Endodermal cell (in vitro differentiated cells): ENCODE measurements at places on chromosomes 5 and 9. TPM values are rescaled to one million over a fixed set of nuclear protein-coding genes. Genes with fewer than 3 reads are reported as not detected.

Gene WWC1
- 17.7 and 18.4 TPM in 2 replicates for total RNA-seq

Gene CBY3
- total RNA-seq = not detected in 3 replicates

Gene HDHD3
- 24.3 and 25.1 TPM in 2 replicates for total RNA-seq

Gene SLC46A2
- total RNA-seq = not detected in 2 replicates

Gene PSD2
- total RNA-seq = 0.43 and 0.55 TPM in 2 replicates

Gene MARCHF3
- total RNA-seq = 9.9 and 11.3 TPM in 2 replicates

Gene EPB41L4B
- 6.4 and 6.9 TPM in 2 replicates for total RNA-seq

Gene FAT2
- total RNA-seq = not detected in 3 replicates

GRCh38 chr5:39194466-39195136 is 24.8 kb downstream of the FYB1 start:
- H3K27ac ChIP-seq = no peak overlapping the region
- no peaks in the 10 kb centered on the region for H3K4me1 ChIP-seq
- H3K4me3 ChIP-seq = no peak overlapping the region
- H3K36me3 ChIP-seq = no peaks in the 10 kb centered on the region
- DNase-seq = no peak
- no peaks in the 10 kb centered on the region for H3K27me3 ChIP-seq

DNA sequence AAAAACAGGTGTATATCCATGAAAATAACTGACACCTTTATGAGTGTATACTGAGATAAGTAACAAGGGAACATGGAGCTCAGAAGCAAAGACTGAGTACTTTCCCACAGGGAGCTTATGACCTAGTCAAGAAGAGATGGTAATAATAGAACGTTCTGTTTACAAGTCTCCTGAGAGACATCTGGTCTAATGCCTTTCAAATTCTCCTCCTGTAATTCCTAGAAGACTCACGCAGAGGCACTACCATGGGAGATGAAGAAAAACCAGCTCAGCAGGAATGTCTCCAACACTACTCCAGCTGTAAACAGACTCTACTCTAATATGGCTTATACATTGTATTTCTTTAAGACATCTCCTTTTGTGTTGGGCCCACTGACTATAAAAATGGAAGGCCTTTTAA is 503.6 kb upstream of the TUSC1 start:
- no peaks in the 10 kb centered on the region for H3K36me3 ChIP-seq
- H3K4me1 ChIP-seq = no peaks in the 10 kb centered on the region
- no peaks in the 10 kb centered on the region for H3K27me3 ChIP-seq
- DNase-seq = no peak
- no peak overlapping the region for H3K27ac ChIP-seq
- H3K4me3 ChIP-seq = no peak overlapping the region

GRCh38 chr5:6142353-6142752 is 236.0 kb downstream of the MED10 start:
- H3K36me3 ChIP-seq = no peaks in the 10 kb centered on the region
- DNase-seq = no peak
- no peaks in the 10 kb centered on the region for H3K4me1 ChIP-seq
- H3K4me3 ChIP-seq = no peak overlapping the region

- H3K36me3 ChIP-seq = peaks cover 4% of the 10 kb centered on the region
- no peak overlapping the region for H3K4me3 ChIP-seq
- no peaks in the 10 kb centered on the region for H3K27me3 ChIP-seq
- peak; percentile 89 for DNase-seq
- no peaks in the 10 kb centered on the region for H3K4me1 ChIP-seq
- no peak overlapping the region for H3K27ac ChIP-seq
Measured at GRCh38 chr5:142915813-142916424, 145.7 kb downstream of the ARHGAP26 start.

DNA sequence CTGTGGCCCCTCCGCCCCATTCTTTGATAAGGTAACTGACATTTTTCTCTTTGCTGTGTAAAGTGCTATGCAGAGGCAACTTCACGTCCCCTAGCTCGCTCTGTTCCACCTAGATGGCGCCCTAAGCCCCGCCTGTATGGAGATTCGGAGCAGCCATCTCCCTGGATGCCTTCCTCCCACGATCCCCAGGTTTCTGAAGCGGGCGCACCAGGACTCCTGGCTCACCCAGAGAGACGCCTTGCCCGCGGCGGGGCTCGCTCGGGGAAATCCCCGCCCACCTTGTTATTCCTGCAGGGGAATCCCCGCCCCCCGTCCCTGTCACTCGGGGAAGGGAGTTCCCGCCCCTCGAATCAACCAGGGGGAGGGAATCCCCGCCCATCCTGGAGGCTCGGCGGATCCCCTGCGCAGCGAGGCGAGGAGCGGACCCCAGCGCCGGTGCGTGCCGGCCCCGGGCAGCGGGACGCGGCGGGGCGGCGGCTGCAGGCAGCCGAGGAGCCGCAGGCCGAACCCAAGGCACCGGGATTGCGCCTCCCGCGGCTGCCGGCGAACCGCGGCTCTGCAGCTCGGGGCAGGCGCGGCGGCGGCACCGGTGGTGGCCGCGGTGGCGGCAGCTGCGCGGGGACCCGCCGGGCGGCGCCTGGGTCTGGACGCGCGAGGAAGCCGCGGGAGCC is at the start of gene PDZD2:
Gene PDZD2 (plus strand): TSS at position 384 of the 671 bp plus-strand sequence.
- H3K36me3 ChIP-seq = no peaks in the 10 kb centered on the region
- peaks cover 6% of the 10 kb centered on the region for H3K4me1 ChIP-seq
- H3K4me3 ChIP-seq = peak within 1 kb of the TSS; percentile 85
- H3K27me3 ChIP-seq = peaks cover 25% of the 10 kb centered on the region
- DNase-seq = peak; percentile 92

GRCh38 chr9:78369639-78370219 is 72.8 kb downstream of the PSAT1 start:
- no peaks in the 10 kb centered on the region for H3K36me3 ChIP-seq
- H3K4me3 ChIP-seq = no peak overlapping the region
- no peak overlapping the region for H3K27ac ChIP-seq
- H3K27me3 ChIP-seq = peaks cover 33% of the 10 kb centered on the region
- peaks cover 3% of the 10 kb centered on the region for H3K4me1 ChIP-seq
- DNase-seq = peak; percentile 95

DNA sequence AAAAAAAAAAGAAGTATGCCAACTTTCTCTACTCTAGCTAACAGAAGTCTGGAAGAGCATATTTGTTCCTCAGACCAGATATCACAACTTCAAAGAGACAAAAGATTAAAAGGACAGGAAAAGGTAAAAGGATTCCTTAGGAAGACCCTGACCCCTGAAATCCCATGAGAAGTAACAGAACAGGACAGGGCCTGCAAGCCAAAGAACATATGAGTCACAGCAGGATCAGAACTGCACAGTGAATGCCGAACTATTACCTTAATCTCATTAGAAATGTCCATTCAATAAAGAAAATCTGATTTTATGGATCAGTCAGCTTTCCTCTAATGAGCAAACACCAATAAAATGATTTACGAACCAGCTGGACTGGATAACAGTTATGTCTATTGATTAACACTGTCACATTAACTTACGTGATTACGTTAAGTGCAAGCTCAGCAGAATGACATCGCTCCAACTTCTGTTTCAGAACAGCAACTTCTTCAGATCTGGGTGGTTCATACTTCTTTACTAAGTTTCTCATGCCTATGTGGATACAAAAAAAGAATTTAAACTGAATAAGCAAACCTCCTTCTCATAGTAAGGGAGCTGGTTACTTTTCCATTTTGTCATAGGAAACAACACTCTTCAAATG is 13.6 kb downstream of the CCNH start:
- H3K4me1 ChIP-seq = no peaks in the 10 kb centered on the region
- no peaks in the 10 kb centered on the region for H3K27me3 ChIP-seq
- H3K36me3 ChIP-seq = peaks cover 94% of the 10 kb centered on the region
- no peak for DNase-seq

DNA sequence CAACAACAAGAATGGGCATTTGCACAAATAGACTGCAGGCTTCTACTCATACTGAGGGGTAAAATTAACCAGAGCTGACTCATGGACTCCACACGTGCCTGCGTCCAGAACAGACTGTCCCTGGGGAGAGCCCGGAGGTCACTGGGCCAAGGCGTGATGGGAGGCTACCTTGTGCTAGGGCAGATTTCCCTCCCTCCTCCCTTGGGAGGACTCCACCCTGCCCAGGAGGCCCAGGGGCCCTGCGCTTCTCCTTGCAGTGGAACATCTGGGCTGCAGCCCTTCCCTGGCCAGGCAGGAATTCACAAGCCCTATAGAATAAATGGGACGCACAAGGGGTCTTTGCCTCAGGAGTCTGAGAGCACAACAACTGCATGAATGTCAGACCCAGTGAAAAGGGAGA is 35.6 kb downstream of the IRX2 start:
- DNase-seq = no peak
- no peaks in the 10 kb centered on the region for H3K36me3 ChIP-seq
- no peak overlapping the region for H3K4me3 ChIP-seq

DNA sequence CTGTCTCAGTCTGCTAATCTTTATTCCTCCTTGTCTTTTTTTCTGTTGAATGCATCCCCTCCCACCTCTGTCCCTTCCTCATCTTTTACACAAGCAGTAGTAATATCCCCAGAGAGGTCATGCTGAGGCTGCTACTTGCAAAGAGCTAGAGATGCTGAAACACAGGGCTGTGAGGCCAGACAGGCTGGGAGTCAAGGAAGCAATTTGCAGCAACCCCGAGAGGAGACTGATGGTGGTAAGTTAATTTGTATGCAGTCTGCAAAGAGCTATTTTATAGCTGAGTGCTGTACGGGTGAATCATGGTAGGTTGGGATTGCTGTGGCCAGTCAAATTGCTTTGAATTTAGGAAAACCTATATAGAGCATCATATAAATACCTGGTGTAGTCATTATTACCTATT is 90.2 kb upstream of the SLC24A2 start:
- DNase-seq = no peak
- H3K27ac ChIP-seq = no peak overlapping the region
- H3K36me3 ChIP-seq = no peaks in the 10 kb centered on the region
- H3K4me1 ChIP-seq = no peaks in the 10 kb centered on the region
- no peaks in the 10 kb centered on the region for H3K27me3 ChIP-seq
- H3K4me3 ChIP-seq = no peak overlapping the region

- peaks cover 9% of the 10 kb centered on the region for H3K27me3 ChIP-seq
- H3K4me3 ChIP-seq = no peak overlapping the region
- H3K4me1 ChIP-seq = no peaks in the 10 kb centered on the region
Measured at GRCh38 chr9:132114102-132114707, 34.5 kb upstream of the MED27 start.

- H3K27me3 ChIP-seq = no peaks in the 10 kb centered on the region
- no peak for DNase-seq
- H3K4me1 ChIP-seq = no peaks in the 10 kb centered on the region
Measured at GRCh38 chr5:30183795-30184194, 1009.7 kb upstream of the CDH6 start.

DNA sequence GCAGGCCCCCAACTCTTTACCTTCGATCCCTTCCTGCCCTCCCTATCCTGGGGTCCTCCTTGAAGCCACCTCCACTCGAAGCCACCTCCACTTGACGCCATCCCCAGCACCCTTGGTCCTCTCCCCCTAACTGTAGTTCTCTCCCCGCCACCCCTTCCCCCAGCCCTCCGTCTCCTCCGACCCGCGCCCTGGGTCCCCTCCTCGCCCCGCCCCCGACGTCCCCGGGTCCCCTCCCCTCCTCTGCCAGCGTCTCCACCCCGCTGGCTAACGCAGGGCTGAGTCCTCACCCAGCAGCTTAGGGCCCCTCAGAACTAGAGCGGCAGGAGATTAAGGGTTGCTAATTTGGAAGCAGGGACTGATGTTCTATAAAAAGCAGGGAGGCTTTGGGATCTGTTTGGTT is 30.6 kb upstream of the ANKRD33B start:
- peaks cover 5% of the 10 kb centered on the region for H3K27me3 ChIP-seq
- H3K4me3 ChIP-seq = no peak overlapping the region
- H3K27ac ChIP-seq = no peak overlapping the region
- peaks cover 6% of the 10 kb centered on the region for H3K4me1 ChIP-seq

- H3K27ac ChIP-seq = peak overlapping the region; percentile 100
- peaks cover 51% of the 10 kb centered on the region for H3K36me3 ChIP-seq
- DNase-seq = no peak
- no peaks in the 10 kb centered on the region for H3K27me3 ChIP-seq
Measured at GRCh38 chr9:89319015-89319905, 960 bp downstream of the SECISBP2 start.

DNA sequence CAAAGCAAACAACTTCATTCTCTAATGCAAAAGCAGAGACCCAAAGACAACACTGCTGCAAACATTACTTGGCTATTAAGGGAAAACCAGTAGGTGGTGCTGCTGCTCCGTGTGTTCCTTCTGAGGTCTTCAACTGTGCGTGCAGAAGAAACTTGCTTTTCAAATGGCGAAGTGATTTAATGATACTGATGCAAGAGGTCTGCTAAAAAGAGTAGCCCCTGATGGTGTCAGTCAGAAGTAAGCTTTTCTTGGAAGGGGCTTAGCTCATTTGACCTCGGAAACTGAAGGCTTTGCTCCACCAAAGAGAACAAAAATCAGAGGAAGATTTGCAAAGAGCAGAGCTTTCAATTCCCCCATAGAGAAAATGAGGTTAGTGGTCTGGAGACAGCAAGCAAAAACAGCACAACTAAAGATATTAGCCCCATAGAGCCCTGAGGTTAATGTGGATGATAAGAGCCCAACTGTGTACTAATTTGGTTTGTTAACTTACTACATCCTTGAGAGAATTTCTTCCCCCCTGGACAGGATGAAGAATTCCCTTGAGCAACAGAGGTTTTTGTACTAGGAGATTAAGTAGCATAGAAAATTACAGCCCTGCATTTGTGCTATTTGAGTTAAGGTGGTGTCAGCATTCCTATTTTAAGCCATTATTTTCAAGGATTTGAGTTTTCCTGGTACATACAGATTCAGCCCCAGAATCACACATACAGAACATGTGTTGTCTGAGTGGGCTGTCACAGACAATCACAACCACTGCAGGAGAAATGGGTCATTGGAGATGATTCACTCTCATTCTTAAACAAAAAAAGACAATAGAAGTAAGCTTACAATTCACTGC is 153.2 kb upstream of the C9orf72 start:
- H3K36me3 ChIP-seq = no peaks in the 10 kb centered on the region
- no peak overlapping the region for H3K27ac ChIP-seq
- DNase-seq = peak; percentile 90
- no peak overlapping the region for H3K4me3 ChIP-seq

DNA sequence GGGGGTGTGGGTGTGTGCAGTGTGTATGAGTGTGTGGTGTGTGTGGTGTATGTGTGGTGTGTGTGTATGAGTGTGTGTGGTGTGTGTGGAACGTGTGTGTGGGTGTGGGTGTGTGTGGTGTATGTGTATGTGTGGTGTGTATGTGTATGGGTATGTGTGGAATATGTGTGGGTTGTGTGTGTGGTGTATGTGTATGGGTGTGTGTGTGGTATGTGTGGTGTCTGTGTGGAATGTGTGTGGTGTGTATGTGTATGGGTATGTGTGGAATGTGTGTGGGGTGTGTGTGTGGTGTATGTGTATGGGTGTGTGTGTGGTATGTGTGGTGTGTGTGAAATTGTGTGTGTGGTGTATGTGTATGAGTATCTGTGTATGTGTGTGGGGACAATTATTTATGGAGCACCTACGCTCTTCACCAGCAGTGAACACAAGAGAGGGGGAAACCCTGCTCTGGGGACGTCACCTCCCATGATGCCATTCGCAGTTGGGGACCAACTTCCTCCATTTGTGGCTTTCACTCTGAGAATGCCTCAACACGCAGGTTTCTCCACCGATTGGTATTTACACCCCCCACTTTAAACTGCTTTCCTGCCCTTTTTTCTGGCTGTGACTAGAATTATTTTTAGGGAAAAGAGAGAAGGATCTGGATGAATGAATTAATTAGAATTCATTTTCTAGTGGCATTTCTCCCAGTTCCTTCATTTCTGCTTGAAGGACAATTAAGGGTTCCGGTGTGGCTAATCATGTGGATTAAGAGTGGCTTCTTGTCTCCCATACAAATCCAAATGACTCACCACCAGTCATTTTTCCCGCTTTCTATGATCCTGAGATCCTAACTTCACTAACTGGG is 238.1 kb downstream of the ROR2 start:
- H3K36me3 ChIP-seq = peaks cover 71% of the 10 kb centered on the region
- no peak for DNase-seq
- H3K27ac ChIP-seq = no peak overlapping the region
- no peaks in the 10 kb centered on the region for H3K4me1 ChIP-seq
- H3K4me3 ChIP-seq = no peak overlapping the region
